Activated CD4-positive, alpha-beta T cell treated with anti-CD3 and anti-CD28 coated beads, Interleukin-2, amount 50 U/mL, for 24 hours (primary cell): ENCODE measurements at places on chromosomes 16 and 17.

DNA sequence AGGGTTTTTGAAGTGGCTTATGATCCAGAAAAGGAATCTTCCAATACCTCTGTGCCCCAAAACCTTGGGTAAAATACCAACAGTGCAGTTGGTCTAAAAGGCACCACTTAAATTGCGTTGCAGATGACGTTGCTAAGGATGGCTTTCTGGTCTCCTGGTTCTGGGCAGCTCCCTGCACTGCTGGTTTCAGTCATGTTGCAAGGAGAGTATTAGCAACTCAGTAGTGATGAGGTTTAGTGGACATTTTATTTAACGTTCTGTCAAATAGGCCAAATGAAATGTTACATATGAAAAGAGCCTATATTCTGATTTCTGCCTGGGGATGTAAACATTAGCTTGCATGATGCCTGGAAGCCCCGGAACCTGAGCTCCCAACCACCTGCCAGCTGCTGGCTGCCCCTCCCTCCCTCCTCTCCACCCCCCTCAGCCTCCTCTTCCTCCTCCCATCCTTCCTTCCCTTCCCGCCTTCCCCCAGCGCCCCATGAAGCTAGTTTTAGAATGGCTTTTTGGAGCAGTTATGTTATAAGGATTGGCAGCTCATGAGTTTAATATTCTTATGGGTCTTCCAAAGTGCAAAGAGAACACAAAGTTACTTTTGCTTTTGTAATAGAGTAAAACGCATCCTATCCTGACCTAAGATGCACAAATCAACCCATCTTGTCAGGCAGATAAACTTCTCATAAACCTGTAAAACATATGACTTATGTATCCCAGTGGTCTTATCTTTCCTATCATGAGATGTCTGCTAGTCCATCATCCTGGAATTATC is 20.7 kb downstream of the CD7 start:
- no peak for DNase-seq

DNA sequence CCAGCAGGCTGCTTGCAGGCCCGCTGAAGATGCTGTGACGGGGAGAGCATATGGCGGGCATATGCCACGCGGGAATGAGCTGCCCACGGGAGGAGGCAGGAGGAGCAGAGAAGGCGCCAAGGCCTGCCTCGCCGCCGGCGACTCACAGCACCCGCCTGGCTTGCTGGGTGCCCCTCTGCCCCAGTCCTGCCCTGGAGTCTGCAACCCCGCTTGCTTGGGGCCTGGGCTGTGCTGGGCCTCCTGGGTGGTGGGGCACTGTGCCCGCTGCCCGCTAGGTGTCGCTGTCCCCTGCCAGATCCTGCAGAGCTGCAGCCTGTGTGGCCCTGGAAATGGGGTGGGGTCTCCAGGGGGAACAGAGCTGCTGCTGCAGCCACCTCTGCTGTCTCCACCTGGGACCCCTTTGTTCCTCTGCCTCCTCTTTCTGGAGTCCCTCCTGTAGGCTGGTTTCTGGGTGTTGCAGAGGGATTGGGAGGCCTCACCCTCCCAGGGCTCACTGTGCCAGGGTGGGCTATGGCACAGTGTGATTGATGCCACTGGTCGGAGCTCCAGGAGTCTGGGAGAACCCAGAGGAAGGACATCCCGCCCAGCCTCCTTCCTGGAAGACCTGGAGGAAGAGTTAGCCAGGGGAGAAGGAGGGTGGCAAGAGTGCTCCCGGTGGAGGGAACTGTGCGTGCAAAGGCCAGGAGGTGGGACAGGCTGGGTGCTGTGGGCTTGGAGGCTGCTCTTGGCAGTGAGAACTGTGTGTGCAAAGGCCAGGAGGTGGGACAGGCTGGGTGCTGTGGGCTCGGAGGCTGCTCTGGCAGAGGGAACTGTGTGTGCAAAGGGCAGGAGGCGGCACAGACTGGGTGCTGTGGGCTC is 141.0 kb upstream of the CIBAR2 start:
- peak; percentile 44 for DNase-seq

DNA sequence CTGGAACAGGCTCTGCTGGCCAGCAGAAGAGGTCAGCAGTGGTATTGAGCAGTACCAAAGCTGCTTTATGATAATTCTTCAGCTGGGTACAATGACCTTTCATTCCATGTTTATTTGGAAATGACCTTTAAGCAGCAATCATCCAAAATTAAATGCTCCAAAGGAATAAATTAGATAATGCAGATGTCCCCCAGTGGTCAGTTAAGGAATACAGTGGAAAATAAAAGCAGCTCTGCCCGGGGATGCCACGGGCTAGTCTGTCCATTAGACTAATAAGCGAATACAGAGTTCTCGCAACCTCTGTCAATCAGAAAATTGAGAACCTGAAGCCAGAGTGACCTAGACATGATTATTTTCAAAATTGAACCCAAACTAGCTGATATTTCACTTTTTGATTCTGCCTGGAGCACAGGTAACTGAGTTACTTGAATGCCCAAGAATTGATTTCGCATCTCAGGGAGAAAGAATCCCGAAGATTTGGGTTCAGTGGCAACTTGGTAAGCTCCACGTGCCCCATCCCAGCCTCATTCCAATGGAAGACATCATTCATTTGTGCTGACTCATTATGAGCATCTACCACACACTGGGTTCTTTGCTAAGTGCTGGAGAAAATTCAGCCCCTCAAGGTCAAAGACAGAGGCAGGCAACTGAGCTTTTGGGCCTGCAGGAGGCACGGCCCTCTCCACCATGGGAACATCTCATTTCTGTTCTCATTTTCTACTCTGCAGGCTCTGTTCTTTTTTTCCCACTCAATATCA is 34.4 kb upstream of the SLC39A11 start:
- DNase-seq: no peak

- no peak for DNase-seq
These were observed 5.8 kb upstream of the FN3KRP start for GRCh38 chr17:82710499-82711232.

- no peak for DNase-seq
These were observed 1.3 kb downstream of the CDR2 start for GRCh38 chr16:22372882-22373661.

- DNase-seq: no peak
These were observed 298.1 kb upstream of the IRX5 start for GRCh38 chr16:54632322-54633220.

DNA sequence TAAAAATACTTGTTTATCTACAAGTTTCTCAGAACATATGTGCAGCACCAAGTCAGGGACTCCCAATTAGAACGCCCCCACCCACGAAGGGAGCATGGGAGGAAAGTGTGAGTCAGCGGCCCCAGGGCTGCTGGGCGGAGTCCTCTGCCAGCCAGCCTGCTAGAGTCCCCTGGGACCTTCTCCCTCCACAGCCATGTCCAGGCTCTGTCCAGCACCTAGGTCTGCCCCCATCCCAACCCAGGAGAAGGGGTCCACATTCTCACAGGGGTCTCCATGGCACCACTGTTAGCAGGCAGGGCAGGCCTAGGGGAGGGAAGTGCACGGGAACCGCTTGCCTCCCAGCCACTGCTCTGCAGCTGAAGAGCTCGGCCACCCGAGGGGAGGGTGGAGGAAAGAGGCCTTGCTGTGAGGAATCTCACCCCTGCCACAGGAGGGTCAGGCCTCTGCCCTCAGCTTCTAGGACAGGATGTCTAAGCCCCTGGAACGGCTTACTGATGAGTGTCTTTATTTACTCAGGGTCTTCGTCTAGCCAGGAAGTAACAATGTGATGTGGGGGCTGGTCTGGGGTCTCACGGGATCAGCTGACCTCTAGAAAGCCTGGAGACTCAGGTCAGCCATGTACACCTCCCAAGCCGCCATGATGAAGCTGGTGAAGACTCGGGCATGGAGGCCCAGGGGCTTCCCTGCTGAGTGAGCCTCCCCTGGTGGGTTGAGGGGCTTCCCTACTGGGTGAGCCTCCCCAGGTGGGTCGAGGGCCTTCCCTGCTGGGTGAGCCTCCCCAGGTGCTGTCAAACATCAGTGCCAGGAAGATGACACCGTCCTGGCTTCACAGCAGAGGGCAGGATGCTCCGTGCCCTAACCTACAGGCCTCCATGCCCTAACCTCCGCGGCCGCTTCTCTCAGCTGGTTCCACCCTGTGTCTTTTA is 190.3 kb downstream of the RBFOX3 start:
- DNase-seq: peak; percentile 16

GRCh38 chr17:1108765-1109605 is 70.8 kb downstream of the ABR start:
- DNase-seq: peak; percentile 42

GRCh38 chr16:88962478-88963152 is 14.4 kb downstream of the CBFA2T3 start:
- DNase-seq: no peak

GRCh38 chr17:56026915-56027314 is 126.4 kb upstream of the ANKFN1 start:
- no peak for DNase-seq

DNA sequence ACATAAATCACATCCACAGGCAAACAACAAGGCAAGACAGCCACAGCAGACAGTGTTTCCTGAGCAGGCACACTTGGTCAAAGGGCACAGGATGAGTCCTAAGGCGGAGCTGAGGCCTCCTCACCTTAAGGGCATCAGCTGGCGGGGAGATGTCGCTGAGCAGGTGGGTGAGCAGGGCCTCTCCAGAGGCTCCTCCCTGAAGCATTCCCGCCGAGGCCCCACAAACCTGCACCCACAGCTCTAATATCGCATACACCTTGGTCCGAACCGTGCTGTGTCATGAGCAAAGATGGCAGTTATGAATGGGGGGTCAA is 29.3 kb downstream of the PELP1 start:
- no peak for DNase-seq

DNA sequence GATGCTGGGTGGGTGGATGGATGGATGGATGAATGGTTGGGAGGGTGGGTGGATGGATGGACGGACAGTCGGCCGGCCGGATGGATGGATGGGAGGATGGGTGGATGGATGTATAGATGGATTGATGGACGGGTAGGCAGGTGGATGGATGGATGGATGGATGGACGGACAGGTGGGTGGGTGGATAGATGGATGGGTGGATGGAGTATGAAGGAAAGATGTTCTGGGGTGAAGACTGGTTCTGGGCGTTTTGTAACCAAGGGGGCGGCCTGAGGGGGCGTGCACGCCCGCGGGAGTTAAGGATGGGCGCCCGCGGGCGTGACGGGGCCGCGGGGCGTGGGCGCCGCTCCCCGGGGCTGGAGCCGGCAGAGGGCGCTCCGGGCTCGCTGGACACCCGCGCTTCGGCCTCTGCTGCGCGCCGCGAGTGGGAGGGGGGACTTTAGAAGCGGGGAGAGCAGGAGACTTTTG is at the start of gene NECAB2:
Gene NECAB2, plus strand, starts transcription at position 407 of the 468 bp plus-strand sequence. CDS start 405 bp downstream, outside the sequence.
- no peak for DNase-seq

GRCh38 chr17:3582915-3583314 is 25.3 kb upstream of the TRPV3 start:
- no peak for DNase-seq

GRCh38 chr16:82832821-82833220 is 206.1 kb downstream of the CDH13 start:
- DNase-seq: no peak

DNA sequence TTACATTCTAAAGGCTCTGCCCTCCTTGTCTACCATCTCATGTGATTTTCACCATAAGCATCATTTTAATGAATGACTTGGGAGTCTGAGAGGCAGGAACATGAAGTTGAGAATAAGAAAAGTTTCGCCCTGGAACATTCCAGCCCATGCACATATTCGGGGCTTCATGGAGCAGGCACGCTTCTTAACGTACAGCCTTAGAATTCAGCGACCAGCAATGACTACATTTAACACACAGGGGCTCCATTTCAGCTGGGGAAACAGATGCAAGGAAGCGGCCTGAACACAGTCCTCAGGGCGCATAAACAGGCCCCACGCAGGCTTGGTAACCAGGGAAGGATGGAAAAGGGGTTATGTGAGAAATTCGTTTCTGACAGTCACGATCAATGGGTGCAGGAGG is 357.4 kb downstream of the SLC39A11 start:
- no peak for DNase-seq

DNA sequence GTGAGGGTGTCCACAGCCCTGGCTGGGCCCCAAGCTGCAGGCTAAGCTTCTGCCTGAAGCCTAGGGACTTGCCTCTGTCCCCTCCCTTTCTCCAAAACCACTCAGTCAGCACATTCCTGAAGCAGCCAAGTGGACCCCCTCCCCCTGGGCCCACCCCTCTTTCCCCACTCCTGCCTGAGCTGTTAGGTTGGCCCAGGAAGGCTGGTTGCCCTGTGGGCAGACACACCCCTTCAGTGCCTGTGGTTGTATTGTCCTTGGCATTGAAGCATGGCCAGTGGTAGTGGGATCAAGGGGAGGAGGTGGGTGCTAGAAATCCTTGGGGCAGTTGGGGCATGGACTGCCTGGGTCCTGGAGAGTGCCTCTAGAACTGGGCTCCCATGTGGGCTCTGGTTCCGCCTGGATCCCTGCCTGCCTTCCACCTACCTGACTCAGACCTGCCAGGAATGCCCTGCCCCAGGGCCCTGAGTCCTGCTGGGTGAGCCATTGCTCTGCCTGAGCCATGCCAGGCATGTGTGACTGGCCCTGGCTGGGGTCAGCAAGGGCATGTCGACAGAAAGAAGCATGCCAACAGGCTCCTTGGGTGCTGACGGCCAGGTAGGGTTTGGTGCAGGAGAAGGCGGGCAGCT is 2.1 kb downstream of the TRAF4 start:
- no peak for DNase-seq

- DNase-seq: no peak
These were observed 2230.4 kb downstream of the TP53TG3F start for GRCh38 chr16:35689764-35690163.

GRCh38 chr16:84692451-84693214 is 7.2 kb upstream of the USP10 start:
- DNase-seq: no peak

- no peak for DNase-seq
These were observed 3.4 kb upstream of the DHRS13 start for GRCh38 chr17:28906276-28906675.

DNA sequence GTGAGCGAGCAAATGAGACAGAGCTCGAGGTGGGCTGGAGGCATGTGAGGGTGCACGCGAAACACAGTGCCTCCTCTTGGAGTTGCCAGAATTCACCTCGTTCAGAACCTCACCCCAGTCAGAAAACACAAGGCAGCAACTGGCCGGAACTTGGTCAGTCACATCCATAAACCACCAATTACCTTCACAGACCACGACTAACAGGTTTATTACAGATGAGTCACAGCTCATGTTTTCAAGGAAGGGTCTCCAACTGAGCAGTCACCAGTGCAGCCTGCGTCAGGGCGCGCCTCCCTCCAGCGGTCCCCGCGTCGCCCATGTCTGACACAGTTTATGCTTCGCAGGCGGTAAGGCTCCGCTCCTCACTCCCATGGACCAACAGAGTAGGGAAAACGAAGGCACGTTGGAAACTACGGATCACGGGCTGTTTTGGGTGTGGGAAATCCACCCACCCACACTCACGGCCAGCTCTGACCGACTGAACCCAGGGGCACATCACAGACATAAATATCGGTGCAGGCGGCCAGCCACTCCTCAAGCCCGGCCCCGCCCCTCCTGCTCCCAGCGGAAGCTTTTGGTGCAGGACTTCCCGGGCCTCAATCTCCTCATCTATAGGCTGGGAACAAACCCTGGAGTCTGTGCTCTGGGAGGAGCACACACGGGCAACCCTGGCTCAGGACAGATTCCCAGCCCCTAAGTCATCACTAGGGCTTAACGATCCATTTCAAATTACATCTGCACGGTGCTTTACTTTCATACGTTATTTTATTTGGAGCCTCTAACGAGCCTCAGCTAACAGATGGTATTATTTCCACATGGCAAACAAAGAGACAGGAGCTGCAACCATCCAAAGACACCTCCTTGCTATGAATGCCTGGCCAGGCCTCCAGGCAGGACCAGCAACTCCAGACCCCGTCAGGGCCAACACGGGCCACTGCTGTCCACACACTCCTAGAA is 126.3 kb downstream of the ZNF778 start:
- DNase-seq: no peak

GRCh38 chr16:29975811-29976511 is 2.3 kb downstream of the TAOK2 start:
- DNase-seq: no peak
